Stimulated activated CD4-positive, alpha-beta T cell treated with anti-CD3 and anti-CD28 coated beads, Interleukin-2, amount 100 ng/mL, for 48 hours (primary cell): ENCODE measurements at places on chromosomes 6 and 20.

GRCh38 chr6:143734641-143735063 is 56.9 kb downstream of the PHACTR2 start:
- DNase-seq = no peak

DNA sequence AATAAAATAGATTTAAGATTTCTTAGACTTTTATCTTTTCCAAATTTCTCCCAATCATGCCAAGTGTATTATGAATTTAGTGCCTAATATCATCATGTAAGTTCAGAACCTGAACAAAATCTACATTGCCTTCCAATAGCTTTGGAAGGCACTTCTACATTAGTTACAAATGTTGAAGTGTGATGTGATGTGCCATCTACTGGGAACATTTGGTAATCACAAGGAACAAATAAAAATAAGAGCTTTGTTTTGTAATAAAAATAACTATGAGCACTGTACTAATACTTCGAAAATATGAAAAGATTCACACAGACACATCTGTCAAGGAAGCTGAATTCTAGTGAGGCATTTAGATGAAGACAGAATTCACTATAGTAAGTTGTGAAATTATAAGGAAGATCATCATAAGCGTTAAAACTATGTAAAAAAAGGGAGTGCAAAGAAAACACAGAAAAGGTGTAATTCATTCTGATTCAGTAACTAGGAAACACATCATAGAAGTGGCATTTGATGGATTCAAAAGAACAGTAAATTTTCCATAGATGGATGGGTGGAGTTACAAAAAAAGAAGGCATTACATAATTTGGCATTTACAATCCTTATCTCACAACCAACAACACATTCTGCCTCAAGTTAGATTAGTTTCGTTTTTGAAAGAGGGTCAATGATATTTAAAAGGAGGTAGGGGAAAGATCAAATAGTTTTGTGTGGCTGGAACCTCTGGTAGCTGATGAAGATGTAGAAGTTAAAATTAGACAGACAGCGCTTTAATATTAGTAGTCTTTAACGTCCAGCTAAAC is 161.0 kb downstream of the ASCC3 start:
- DNase-seq = no peak

DNA sequence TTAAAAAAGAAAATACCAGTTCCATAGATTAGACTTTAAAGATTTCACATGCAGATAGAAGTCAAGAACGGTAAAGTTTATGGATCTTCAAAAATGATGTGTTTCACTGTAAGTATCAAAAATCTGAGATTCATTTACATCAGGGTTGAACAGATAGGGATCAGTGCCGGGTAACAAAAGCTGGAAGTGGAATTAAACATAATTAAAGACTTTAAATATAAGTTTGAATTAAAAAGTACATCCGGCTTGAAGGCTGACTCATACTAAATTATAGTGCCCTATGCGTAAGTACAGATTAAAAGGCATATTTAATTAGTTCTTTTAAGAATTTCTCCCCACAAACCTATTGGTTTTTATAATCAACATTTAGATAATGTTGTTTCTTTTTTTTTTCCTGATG is 312.7 kb downstream of the PRL start:
- DNase-seq = no peak

- DNase-seq = no peak
Observed at GRCh38 chr20:41969656-41970055, 351.5 kb upstream of the CHD6 start.

GRCh38 chr20:64109831-64110391 is 2.5 kb upstream of the NPBWR2 start:
- no peak for DNase-seq

GRCh38 chr6:135268740-135269139 is 87.6 kb downstream of the MYB start:
- no peak for DNase-seq

DNA sequence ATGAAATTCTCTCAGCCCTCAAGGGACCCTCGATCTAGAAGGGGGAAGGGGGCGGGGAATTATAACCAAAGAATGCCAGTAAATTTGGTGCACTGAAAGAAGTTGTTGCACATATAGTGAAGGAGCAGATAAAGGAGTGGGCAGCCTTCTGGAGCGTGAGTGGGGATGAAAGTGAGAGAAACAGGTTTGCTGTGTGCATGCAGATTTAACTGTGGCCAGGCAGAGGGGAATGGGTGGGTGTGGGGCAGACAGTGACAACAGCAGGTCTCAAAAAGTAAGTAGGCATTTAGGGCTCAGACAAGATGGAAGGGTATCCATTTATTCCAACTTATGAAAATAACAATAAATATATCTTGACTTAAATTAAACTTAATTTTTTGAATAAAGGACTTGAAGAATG is 149.1 kb downstream of the KCNQ5 start:
- no peak for DNase-seq

- no peak for DNase-seq
Observed at GRCh38 chr6:159313018-159313417, 143.8 kb downstream of the FNDC1 start.

- DNase-seq = no peak
Observed at GRCh38 chr6:18016133-18016532, 28.7 kb upstream of the KIF13A start.

DNA sequence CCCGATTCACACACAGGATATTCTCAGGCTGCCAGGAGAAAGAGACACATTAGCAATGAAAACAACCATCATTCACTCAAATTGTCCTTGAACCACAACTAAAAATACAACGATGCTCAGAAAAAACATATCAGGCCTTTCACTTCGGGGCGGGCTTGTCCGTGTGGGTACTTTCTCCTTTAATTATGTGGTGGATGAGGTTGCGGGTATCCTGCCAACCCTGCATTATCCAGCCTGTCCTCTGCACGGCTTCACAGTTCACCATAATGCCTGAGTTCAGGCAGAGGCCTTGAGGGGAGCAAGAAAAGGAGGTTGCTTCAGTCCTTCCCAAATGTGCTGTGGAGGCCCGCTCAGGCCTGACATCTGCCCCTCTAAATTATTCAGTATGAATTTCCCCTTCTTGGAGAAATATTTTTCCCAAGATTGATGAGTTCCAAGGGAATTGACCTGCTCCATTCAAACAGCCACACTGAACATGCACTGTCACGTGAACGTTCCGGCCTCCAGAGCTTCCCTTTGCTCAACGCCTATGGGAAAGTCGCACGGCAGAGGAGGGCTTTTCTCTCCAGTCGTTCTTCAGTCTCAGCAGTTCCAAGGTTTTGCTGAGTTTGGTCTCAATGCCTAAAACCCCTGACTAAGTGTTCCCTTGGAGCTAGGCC is 70.3 kb downstream of the MYLK4 start:
- no peak for DNase-seq

GRCh38 chr6:6655805-6656251 is 67.3 kb downstream of the LY86 start:
- no peak for DNase-seq

DNA sequence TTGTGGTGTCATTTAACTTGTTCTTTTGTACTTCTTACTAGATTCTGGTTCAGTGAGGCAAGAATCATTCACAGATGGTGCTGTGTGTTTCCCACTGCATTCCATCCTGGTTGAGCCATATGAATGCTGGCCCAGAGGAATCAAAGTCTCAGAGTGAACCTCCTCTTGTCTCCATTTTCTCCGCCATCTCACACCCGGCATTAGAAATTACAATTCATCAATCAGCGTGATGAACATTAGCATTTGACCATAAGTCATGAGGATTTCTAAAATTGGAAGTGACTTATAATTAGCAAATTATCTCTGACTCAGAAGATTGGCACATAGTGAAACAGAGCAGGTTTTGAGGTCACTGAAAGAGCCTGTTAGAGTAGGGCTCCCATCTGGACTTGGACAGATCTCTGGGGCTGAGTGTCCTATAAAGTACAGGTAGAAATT is 25.2 kb downstream of the TNFAIP3 start:
- DNase-seq = no peak

GRCh38 chr6:62652692-62653328 is 366.8 kb upstream of the KHDRBS2 start:
- no peak for DNase-seq

GRCh38 chr20:48649868-48650267 is 177.9 kb downstream of the PREX1 start:
- no peak for DNase-seq

- no peak for DNase-seq
Observed at GRCh38 chr6:168804331-168804730, 363.3 kb downstream of the SMOC2 start.

DNA sequence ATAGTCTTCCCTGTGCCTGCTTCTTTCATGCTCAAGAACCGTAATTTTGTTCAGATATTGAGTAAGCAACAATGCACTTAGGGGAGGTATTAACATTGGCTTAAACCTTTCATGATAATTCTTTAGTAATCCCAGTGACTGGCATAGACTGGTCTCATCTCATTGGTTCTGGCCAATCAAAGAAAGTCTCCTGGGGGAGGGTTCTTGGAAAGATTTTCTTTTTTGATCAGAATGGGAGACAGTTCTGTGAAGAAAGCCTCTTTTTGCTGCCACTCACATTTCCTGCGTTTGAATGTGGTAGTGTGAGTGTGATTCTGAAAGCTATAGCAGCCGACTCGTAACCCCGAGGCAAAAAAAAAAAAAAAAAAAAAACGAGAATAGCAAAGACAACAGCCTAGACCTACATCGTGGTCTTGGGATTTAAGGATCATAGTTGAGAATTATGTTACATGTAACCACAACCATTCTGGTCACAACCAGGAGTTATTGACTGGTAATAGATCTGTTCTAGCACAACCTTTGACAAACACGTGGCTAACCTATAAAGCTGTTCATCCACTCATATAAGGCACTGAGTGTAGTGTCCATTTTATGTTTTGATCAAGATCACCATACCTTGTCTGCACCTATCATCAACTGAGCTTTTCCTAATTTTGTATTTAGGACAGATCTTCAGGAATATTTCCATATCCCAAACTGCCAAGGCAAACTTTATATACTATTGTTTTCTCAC is 15.1 kb upstream of the TMEM217 start:
- no peak for DNase-seq

DNA sequence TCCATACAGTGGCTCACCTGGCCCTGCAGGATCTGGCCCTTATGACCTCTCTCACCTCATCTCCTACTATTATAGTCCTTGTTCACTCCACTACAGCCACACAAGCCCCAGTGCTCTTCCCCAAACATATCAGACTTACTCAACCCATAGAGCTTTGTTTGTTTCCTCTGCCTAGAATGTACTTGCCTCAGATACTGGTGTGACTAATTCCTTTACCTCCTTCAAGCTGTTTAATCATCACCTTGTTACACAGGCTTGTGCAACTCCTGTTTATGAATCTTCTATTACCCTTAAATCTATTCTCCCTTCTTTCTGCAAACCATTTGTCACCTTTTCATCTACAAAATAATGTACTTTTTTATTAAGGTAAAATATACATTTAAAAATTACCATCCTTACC is 3.2 kb downstream of the DEFB125 start:
- DNase-seq = no peak

- DNase-seq = no peak
Observed at GRCh38 chr6:19838442-19839236, 1.5 kb downstream of the ID4 start.
